ENCODE measurements at places on chromosomes 3 and 15.

- no peak for DNase-seq
These were observed 376.5 kb downstream of the MECOM start for GRCh38 chr3:169286992-169287391.

DNA sequence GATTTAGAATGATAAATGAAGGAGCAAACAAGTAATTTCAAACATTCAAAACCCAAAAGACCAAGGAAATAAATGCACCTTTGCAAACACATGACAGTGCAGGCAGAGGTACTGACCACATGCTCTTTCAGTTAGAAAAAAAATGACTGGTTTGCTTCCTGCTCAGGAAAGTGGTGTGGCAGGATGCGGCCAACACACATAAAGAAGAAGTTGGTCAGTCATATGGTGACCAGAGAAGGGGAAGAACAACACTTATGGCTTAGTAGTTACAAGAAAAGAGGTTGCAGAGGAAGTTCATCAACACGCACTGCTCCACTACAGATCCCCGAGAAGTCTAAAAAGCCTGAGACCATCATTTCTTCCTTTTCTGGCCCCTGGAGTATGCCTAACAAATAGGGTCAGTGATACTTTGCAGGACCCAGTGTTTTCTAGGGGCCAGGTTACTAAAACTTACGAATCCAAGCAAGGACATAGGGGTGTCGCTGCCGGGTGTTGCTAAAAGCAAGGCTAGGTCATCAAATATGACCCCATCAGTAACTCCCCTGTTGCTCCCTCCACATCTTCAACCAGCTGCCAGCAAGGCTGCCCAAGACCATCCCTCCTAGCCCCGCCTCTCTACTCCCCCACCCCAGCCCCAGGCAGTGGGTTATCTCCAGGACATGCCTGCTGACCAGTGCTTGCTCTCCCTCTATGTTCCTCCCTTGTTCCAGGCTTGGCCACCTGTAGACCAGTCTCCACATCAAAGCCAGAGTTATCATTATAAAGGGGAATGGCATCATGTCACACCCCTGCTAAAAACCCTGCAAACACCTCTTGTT is 11.2 kb downstream of the ATP8B4 start:
- DNase-seq = peak; percentile 93

- DNase-seq = no peak
These were observed 352.6 kb upstream of the CCDC54 start for GRCh38 chr3:107024551-107025026.

DNA sequence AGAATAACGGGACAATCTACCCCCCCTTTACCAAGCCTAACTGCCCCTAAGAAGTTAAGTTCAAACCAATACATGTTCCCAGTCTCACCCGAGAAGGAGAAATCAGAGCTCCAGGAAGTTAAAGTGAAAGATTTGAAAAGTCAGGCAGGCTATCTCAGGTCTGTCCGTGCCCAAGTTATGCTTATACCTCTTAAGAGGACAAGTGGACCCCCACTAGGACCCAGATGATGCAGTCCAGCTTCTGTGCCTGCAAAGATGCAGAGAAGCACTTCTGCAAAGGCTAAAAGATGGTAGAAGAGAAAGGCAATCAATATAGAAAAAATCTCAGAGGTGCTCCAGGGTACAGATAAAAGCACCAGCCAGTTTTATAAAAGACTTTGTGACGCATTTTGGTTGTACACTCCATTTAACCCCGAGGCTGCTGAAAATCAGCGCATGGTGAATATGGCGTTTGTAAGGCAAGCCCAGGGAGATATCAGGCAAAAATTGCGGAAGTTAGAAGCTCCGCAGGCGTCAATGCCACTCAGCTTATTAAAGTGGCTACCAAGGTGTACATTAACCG is 9.8 kb upstream of the SLC9C1 start:
- peak; percentile 21 for DNase-seq

GRCh38 chr15:76875911-76876310 is 29.2 kb downstream of the SCAPER start:
- no peak for DNase-seq

GRCh38 chr3:45123030-45123429 is 23.1 kb downstream of the CDCP1 start:
- peak; percentile 85 for DNase-seq

- DNase-seq = no peak
These were observed 78.4 kb downstream of the NEK10 start for GRCh38 chr3:27290760-27291159.

GRCh38 chr15:96053031-96053780 is 277.3 kb upstream of the NR2F2 start:
- DNase-seq = no peak

DNA sequence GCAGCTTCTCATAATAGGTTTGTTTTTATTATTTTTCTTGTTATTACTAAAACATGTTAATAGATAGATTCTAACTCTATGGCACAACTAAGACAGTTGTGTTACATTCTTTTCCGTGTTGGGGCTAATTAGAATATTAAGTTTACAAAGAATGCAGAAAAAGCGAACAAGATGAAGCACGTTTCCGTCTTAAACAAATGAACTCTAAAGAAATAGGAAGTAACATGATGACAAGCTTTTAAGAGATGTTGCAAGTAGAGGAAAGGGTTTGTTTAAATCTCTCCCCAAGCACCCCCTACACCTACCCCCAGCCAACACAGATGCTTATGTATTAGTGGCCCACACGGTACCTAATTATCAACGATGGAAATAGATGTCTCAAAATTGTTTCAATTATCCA is 207.1 kb downstream of the TP63 start:
- peak; percentile 5 for DNase-seq

DNA sequence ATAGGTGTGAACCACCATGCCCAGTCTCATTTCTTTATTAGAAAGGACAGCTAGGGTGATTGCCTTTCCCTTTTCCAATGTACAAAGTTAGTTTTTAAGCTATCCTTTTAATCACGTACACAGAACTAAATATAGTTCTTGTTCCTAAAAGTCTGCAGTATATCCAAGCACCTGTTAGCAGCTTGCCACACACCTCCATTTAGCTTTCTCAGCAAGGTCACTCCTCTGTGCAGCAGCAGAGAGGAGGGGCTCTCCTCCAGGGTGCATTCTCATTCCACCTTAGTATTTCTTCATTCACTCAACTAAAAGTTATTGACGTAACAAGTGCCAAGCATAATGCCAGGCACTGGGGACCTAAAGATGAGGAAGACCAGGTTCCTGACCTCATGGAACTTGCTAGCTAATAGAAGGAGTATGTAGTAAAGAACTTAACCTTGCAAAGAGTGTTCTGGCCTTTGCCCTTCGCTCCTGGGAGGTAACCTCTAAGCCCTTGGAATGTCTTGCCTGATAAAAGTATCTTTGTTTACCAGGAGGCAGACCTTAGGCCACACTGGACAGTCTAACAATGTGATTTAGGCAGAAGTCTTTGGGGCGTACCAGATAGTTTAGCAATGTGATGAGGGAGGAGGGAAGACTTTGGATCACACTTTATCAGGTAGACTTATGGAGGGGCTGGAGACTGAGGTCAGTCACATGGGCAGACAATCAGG is 12.7 kb upstream of the PTPN9 start:
- DNase-seq = no peak

- no peak for DNase-seq
These were observed 7.8 kb downstream of the CEP97 start for GRCh38 chr3:101732240-101732641.

- no peak for DNase-seq
These were observed 210.8 kb upstream of the ARHGEF26 start for GRCh38 chr3:153910387-153910786.

DNA sequence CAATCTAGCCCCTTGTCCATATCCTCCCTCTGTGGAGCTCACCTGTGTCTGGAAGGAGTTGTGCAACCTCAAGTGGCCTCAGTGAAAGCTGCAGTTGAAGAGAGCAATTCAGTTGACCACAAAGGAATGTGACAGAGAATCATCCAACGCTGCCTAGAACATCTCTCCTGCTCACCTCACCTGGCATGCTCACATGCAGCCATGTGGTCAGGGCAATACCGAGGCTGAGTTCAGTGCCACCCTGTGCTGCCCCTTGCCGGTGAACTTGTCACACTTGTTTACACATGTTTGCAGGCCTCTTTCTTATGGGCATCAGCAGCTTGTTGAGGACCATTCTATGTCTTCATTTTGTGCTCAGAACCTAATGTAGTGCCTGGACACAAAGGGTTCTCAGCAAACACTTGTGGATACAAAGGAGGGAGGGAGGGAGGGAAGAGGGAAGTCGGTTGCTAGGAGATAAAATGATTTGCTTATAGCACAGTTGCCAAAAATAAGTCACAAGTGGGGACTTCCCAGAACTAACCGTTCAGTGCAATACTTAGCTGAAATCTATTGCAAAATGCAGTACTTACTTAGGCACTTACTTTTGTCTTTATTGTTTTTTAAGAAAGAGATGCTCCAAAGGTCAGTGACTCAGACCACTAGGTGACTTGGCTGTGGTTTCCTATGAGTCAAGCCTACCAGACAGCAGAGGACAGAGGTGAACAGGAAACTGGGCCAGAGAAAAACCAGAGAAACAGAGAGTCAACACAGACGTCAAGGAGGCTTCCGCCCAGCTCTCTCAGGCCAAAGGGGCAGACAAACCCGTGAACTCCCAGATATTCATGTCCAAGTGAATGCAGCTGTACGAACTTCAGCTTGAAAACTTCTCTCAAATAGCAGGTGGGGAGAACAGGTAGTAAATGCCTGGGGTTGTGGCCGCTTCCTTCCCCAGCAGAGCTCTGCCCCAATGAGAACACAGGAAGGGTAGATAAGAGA is 227.8 kb upstream of the CTNNB1 start:
- DNase-seq = peak; percentile 99

GRCh38 chr3:143436231-143436930 is 316.8 kb downstream of the CHST2 start:
- DNase-seq = no peak

- DNase-seq = no peak
These were observed 173.1 kb downstream of the MFSD1 start for GRCh38 chr3:158974904-158975303.

DNA sequence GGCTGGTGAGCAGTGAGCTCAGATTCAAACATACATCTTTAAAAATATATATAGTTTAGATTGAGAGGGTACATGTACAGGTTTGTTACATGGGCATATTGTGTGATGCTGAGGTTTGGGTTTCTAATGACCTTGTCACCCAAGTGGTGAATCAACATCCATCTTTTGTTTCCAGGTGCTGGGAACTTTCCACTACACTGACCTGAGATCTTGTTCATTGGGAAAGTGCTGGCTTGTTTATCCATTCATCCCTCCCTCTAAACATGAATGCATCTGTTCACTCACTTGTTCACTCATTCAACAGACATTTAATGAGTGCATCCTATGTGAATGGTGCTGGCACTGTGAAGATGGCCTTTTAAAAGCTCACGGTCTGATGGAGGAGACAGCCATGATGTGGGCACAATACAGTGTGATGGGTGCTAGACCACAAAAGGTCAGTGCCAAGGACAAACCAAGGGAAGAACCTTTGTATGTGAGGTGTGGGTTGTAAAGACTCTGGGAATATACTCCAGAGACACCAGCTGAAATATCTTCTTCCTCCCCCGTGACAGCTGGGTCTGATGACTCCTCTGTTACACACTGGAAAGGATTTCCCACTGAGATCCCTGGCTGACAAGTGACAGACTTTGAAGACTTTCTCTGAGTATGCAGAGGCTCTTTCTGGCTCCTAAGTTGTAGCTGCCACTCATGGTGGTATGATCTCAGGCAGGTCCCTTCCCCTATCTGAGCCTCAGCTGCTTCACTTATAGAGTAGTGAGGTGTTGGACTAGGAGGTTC is 16.2 kb upstream of the ITGA11 start:
- DNase-seq = no peak

- DNase-seq = no peak
These were observed 129.2 kb downstream of the RAB11A start for GRCh38 chr15:65998486-65998885.

DNA sequence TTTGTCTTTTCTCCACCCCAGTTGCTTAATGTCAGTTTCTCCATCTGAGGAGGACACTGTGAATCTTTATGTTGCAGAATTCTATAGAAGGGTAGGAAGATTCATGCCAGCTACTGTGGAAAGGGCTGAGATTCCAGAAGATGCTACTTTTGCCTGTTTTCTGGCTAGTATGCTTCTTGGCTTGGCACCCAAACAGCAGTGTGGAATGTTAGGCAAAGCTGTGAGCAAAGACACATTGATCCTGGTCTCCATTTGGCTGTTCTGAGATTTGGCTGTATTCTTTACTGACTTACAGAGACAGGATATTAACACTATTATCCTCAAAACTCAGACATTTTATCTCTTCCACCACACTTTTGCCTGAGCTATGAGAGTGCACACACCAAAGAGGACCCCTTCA is 39.3 kb downstream of the PDHB start:
- DNase-seq = no peak

DNA sequence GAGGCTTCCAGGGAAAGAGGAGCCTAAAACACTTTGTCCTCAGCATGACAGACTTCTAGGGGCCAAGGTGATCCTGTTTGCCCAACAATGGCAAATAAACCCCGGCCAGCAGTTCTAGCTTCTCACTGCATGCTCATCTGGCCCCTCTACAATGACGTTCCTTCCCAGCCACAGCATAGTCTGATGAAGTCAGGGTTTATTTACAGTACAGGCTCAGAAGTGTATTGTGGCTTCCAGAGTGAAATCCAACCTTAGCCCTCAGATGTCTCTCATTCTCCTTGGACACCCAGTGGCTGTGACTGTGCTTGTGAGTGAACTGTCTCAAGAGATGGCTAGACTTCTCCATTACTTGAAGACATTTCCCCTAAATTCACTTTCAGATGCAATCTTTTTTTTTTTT is 40.8 kb downstream of the BFSP2 start:
- DNase-seq = peak; percentile 34

- peak; percentile 86 for DNase-seq
These were observed 70.4 kb downstream of the KLF13 start for GRCh38 chr15:31396881-31397560.

GRCh38 chr3:148903941-148904340 is 38.8 kb downstream of the CPA3 start:
- DNase-seq = no peak

- peak; percentile 80 for DNase-seq
These were observed 6.9 kb upstream of the IL16 start for GRCh38 chr15:81189583-81190283.

DNA sequence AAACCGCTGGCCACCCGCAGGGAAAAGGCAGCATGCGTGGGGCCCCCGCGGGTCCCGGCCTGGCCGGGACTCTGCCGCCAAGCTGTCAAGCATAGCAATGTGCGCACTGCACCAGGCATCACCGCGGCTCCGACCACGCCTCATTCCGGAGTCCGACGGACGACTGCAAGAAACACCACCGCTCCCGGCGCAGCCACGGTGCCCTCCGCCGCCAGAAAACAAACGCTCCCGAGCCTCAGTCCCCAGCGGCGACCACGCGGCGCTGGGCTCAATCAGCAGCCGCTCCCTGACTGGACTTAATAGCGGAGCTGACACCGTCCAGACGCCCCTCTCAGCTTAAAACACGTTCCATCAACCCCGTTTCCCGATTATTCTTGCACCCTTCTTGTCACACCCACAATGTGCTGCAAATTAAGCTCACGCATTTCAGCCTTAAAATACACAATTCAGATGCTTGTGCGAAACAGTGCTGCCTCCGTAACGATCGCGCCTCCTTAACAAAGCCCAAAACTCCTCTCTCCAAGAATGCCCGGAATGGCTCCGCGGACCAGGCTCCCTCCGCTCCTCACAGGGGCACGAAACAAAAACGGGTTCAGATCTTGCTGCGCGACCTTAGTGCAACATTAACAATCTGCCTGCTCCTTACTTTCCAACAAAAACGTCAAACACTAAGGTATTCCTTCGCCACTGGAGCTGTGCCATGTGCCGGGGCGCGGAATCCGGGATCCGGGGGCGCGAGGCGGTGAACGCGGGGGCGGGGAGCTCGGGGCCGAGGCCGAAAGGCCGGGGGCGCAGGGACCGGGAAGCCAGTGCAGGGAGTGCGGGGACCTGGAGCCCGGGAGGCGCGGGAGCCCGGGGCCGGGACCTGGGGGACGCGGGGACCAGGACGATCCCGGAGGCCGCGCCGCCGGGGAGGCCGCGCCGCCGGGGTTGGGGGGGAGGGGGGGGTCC is 655 bp downstream of the CYFIP1 start:
- peak; percentile 45 for DNase-seq

Measured in inflammatory macrophage treated with lipopolysaccharide for 4 hours (primary cell).